Mononuclear cell (primary cell): ENCODE measurements at places on chromosomes 1 and 21. TPM values are rescaled to one million over a fixed set of nuclear protein-coding genes. Genes with fewer than 3 reads are reported as not detected.

AMIGO1 gene
- total RNA-seq: 9.2 TPM

TAS1R3 gene
- 0.94 TPM for total RNA-seq

FOXD3 gene
- not detected for total RNA-seq

LIN28A gene
- total RNA-seq: not detected

CR1L gene
- 0.21 TPM for total RNA-seq

RIMKLA gene
- total RNA-seq: 0.10 TPM

OPRD1 gene
- not detected for total RNA-seq

PRRX1 gene
- not detected for total RNA-seq

ABCA4 gene
- total RNA-seq: not detected

FMN2 gene
- not detected for total RNA-seq

SERPINC1 gene
- 0.10 TPM for total RNA-seq

MMP23B gene
- 1.3 TPM for total RNA-seq

MATN1 gene
- 1.6 TPM for total RNA-seq

NPR1 gene
- not detected for total RNA-seq

TAL1 gene
- total RNA-seq: 10.8 TPM
